D721Med (cell line): ENCODE measurements at places on chromosomes 4 and X.

- no peak for DNase-seq
Measured at GRCh38 chr4:42594888-42595287, 62.0 kb downstream of the ATP8A1 start.

GRCh38 chrX:43176686-43177085, 398.7 kb upstream of the PPP1R2C start:
- DNase-seq, result no peak

DNA sequence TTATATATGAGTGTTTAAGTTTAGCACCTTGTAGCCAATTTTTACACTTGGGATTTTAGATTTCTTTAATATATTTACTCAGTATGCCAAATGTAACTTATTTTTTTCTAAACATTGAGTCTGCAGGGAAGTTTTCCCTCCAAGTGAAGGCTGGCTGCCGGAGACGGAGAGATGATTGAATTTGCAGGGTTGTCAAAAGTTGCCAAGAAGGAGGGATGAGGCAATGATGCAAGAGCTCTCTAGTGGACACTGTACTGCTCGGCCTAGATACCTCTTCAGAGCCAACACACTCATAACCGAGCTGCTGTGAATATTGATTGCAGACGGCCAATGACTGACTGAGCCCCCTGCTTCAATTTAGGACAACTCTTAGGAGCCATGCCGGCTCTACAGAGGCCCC, 318.6 kb upstream of the CASK start:
- no peak for DNase-seq

GRCh38 chrX:39899856-39900776, 197.6 kb downstream of the BCOR start:
- DNase-seq, result peak; percentile 35

DNA sequence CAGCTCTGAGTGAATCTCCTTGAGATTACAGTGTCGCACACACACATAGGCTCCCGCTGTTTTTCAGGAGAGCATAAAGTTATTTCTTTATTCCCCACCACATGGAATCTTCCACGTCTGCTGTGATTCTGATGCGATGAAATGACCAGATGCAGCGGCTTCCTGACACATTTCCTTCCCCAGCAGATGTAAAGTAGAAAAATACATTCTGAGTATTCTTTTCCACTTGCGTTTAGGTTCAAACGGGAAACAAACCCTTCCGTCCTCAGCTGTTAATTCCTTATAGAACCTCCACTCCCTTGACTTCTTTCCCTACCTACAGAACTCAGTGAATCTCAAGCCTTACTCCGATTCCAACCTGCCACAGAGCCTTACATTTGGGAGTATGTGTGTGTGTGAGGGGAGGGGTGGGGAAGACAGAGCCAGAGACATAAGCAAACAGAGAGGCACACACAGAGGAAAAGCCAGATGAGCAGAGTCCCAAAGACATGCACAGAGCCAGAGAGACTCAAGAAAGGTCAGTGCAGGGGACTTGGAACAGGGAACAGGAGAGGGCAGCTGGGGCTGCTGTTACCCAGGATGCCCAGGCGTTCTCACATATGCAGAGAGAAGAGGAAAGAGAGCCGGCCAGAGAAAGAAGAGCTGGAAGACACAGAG, 47.3 kb downstream of the SETD7 start:
- no peak for DNase-seq

DNA sequence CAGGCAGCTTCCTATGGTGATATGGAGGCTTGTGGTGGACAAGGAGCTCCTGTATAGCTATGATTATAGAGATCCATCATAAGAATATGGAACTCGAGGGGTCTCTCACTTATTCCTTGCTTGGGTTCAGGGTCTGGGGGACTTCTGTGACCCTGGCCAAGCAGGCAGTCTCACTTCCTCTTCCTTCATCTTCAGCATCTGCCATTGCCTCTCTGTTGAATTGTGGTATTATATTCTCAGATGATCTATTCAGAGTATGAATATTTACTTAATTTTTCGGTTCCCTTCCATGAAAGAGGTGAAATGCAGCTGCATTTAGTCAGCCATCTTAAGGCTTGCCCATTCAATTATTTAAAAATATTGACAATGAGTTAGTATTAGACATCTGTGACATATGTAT, 292.9 kb downstream of the SPIN4 start:
- DNase-seq, result no peak
